ENCODE measurements at places on chromosomes 4 and X. TPM values are rescaled to one million over a fixed set of nuclear protein-coding genes. Genes with fewer than 3 reads are reported as not detected.

The PCDH11X gene
- polyA plus RNA-seq = 0.54 TPM

The FREM3 gene
- 0.49 TPM for polyA plus RNA-seq

The ANKRD50 gene
- 61.4 TPM for polyA plus RNA-seq

DNA sequence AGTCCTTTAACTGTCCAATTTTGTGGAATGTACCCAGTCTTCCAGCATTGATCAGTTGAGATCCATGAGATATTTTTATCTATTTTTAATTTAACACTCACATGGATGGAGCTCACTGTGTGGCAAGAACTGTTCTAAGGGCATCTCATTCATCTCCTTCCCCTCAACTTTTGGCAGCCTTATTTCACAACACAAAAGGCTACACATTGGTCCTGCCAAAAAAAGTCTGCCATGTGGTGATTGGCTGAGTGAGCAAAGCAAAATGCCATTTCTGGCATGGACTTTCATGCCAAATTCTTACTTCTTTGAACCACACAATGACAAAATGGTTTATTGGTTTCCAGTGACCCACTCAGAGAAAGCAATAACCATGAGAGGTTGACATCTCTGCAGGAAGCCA lies 171.6 kb upstream of the MAP3K15 start:
- DNase-seq = no peak

GRCh38 chrX:48714573-48714972 lies 18.0 kb downstream of the SUV39H1 start:
- DNase-seq = peak; percentile 11

DNA sequence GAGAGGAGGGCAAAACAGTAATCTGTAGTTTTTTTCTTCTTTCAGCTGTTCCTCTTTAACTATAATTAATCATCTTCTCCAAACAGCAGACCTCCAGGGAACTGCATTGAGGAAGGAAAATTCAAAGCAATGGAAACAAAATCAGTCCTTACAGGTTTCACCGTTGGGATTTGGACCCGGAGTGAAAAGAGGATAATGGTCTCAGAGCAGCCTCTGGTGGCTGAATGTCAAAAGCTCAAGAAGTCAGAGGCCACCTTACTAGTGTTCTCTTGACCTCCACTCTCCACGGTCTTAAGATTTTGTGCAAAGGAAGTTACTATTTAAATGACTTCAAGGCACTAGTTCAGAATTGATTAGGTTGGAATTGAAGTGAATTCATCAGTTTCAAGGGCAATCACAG lies 16.0 kb upstream of the MID1 start:
- DNase-seq = peak; percentile 76

- DNase-seq = no peak
Observed at GRCh38 chr4:37609626-37610025, 76.5 kb downstream of the RELL1 start.

DNA sequence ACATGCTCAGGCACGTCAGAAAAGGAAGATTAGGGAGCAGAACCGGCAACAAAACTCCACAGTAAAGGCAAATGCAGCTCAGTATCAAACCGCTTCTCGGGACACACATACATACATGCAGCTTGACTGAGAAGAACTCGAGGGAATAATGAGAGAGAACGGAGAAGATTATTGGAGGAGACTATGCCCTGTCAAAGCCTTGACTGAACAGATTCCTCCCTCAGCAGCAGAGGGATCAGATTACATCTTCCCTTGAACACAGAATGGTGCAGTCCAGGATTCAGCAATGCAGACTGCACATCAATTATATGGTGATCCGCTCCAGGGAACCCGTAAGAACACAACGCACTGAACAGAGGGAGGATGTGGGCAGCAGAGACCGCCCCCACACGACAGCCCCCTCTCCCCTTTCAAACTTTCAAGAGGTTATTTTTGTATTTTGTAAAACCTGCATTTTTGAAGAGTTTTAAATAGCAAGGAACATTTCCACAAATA lies 183.2 kb downstream of the FBXW7 start:
- peak; percentile 99 for DNase-seq

GRCh38 chr4:78556665-78557064 lies 5.1 kb downstream of the ANXA3 start:
- no peak for DNase-seq

GRCh38 chr4:113434247-113434587 lies 327.3 kb downstream of the CAMK2D start:
- DNase-seq = no peak

Measured in muscle of leg (tissue), 16 donors.